ENCODE measurements at places on chromosomes 16 and 17. TPM values are rescaled to one million over a fixed set of nuclear protein-coding genes. Genes with fewer than 3 reads are reported as not detected.

The KRTAP17-1 gene
- not detected for total RNA-seq

The TP53TG3D gene
- 0.26 TPM for total RNA-seq

The TMC6 gene
- 35.7 TPM for total RNA-seq

The KSR1 gene
- 17.4 TPM for total RNA-seq

The MEFV gene
- under 0.01 TPM for total RNA-seq

The FNDC8 gene
- total RNA-seq, result under 0.01 TPM

The GNAO1 gene
- not detected for total RNA-seq

The OR1A1 gene
- not detected for total RNA-seq

The KRT20 gene
- not detected for total RNA-seq

The DPEP3 gene
- total RNA-seq, result 0.13 TPM

The FBXW10 gene
- not detected for total RNA-seq

The ABCC11 gene
- total RNA-seq, result not detected

The RTN4RL1 gene
- 0.25 TPM for total RNA-seq

The INTS2 gene
- total RNA-seq, result 18.0 TPM

The PRKCB gene
- total RNA-seq, result not detected

The MMP28 gene
- total RNA-seq, result 2.4 TPM

The CLDN7 gene
- total RNA-seq, result 1.0 TPM

The OR1D5 gene
- not detected for total RNA-seq

The TSEN54 gene
- 12.5 TPM for total RNA-seq

The EME1 gene
- total RNA-seq, result 2.6 TPM

The PLA2G10 gene
- total RNA-seq, result not detected

The CCL7 gene
- total RNA-seq, result 0.13 TPM

The PIMREG gene
- total RNA-seq, result 21.7 TPM

The TMC8 gene
- 0.13 TPM for total RNA-seq

The HAS3 gene
- 1.0 TPM for total RNA-seq

The SLC38A7 gene
- total RNA-seq, result 20.9 TPM

The TBC1D3K gene
- total RNA-seq, result not detected

The MARVELD3 gene
- total RNA-seq, result 0.51 TPM

The PRMT7 gene
- 32.5 TPM for total RNA-seq

The TUBB3 gene
- total RNA-seq, result 137 TPM

The CDH15 gene
- total RNA-seq, result under 0.01 TPM

The PRR11 gene
- total RNA-seq, result 12.2 TPM

The TMIGD1 gene
- not detected for total RNA-seq

The UTP18 gene
- total RNA-seq, result 22.3 TPM

The CCL22 gene
- total RNA-seq, result not detected

The MRPL38 gene
- 35.4 TPM for total RNA-seq

The AIPL1 gene
- not detected for total RNA-seq

The PIRT gene
- not detected for total RNA-seq

The GRB7 gene
- 0.13 TPM for total RNA-seq

The KRT39 gene
- total RNA-seq, result not detected

The SLC6A2 gene
- total RNA-seq, result not detected

The ZG16 gene
- not detected for total RNA-seq

The MCRIP1 gene
- 81.8 TPM for total RNA-seq
